ENCODE measurements at places on chromosomes 7 and 10.

- DNase-seq, result peak; percentile 88
Measured at GRCh38 chr10:75469006-75469616, 37.7 kb downstream of the LRMDA start.

DNA sequence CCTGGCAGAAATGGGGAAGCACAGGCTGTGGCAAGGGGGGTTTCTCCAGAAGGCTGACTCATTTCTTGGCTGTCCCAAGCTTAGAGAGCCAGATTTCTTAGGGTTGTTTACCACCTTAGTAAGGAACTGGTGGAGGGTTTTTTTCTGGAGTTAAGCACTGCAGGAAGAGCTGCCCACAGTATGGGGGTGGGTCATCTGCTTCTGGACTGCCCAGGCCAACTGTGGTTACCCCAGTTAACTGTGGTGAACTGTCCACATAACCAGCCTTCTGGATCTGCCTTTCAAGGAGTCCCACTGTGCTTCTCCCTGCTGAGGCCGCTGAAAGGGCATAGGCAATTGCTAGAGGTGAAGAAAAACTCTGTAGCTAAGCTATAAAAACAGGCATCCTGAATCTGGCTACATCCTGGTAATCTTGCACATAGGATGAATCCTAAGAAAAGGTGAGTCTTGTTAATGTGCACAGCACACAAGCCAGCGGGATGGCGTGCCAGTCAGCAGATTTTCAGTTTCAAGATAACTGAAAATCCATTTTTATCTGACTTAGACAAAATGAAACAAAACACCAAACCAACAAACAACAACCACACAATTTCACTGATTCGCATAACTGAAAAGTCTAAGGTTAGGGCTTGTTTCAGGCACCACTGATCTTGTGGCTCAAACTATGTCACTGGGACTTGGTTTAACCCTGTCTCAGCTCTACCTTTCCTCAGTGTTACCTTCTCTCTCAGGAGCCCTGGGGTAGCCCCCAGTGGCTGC is 21.6 kb upstream of the TSPAN33 start:
- DNase-seq, result no peak

GRCh38 chr7:33921216-33921938 is 16.0 kb downstream of the BMPER start:
- no peak for DNase-seq

DNA sequence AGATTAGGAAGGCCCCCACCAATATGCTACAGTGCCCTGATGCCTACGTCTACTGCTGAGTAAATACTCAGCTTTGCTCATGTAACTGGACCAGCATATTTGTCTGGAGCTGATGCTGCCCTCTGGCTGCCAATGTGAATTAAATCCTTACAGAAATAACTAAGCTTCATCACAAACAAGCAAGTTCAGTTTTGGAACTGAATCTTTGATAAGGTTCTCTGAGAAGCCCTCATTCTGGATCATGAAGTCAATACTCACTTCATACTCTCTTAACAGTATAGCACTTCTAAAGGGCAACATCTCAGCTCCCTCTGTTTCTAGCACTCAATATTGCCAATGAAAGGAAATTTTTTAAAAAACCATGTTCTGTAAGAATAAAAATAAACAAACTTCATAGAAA is 246.7 kb downstream of the ETV1 start:
- peak; percentile 22 for DNase-seq

DNA sequence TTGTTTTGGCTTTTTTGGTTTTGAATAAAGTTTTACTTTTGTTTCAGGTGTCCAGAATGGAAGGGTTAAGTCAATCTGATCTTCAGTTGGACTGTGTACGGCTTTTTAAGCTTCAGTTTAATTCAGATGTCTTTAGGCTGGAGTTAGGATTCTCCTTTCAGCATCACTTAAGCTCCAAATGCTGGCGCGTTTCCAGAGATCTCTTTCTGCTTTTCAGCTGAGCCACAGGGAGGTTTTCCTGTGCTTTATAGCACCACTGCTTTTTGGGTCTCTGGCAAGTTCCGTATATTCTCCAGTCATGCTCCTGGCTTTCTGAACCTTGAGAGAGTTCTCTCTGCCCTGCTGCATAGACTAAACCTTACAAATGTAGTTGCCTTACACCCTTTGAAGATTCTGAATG is 60.0 kb downstream of the VTI1A start:
- DNase-seq, result no peak

GRCh38 chr7:135168001-135168400 is 2.5 kb downstream of the CYREN start:
- no peak for DNase-seq

- peak; percentile 3 for DNase-seq
Measured at GRCh38 chr10:42630537-42631134, 7.7 kb downstream of the ZNF33B start.

DNA sequence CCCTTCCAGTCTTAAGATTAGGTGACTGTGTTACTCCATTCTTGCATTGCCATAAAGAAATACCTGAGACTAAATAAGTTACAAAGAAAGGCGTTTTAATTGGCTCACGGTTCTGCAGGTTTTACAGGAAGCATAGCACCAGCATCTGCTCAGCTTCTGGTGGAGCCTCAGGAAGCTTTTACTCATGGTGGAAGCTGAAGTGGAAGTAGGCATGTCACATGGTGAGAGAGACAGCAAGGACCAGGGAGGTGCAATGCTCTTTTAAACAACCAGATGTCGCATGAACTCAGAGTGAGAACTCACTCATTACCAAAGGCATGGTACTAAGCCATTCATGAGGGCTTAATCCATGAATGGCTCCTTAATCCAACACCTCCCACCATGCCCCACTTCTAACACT is 34.0 kb upstream of the TMEM273 start:
- no peak for DNase-seq

- DNase-seq, result peak; percentile 4
Measured at GRCh38 chr7:111329367-111330234, 232.7 kb downstream of the IMMP2L start.

DNA sequence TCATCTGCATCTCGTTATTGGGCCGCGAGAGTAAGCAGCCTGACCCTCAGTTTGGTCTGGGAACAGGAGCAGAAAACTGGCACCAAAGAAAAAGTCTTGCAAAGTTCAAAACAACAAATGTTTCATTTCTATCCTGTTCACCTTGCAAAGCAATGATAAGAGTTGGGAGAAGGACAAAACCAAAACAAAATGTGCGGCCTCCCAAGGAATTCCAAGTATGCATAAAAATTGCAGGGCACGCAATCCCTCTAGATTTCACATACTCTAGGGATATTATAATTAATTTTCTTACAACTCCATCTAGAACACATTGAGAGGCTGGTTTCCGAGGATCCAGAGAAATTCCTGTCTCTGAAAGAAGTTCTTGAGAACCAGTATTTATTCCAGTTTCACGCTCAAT is 20.1 kb downstream of the CHUK start:
- DNase-seq, result peak; percentile 57

DNA sequence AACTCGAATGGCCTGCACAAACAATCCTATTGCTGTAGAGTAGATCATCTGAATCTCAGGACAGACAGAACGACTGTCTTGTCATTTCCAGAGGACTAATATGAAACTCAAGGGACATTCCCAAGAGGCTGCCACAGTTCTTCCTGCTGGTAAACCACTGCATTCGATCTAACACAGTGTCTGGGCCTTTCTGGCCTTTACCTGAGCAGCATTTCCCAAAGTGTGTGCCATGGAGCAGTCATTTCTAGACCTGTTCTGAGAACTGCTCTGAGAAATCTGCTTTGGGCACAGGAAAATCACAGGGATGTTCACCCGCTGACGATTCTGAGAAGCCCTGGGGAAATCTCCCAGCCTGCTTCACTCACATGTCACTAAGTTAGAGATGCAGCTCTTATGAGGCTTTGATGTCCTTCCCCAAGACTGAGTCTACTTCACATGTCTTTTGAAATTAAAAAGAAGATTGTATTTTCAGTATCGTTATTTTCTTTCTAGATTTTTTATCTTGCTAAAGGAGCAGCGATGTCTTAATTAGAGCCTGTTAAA is 18.4 kb downstream of the GPNMB start:
- DNase-seq, result no peak

DNA sequence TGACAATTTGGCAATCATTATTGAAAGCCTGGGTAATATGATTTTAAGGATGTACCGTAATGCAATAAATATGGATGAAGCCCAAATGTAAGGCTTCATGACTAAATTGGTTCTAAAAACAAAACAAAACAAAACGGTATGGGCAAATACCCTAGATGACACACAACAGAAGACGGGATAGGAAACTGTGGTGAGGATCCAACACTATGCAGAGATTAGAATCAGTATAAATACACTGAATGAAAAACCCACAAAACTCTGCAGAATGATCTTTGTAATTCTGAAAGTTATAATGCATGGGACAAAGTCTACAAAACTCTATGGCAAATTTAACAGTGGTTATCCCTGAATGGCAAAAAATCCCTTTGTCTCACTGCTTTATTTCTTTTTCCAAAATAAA is 57.6 kb downstream of the MALSU1 start:
- peak; percentile 33 for DNase-seq

DNA sequence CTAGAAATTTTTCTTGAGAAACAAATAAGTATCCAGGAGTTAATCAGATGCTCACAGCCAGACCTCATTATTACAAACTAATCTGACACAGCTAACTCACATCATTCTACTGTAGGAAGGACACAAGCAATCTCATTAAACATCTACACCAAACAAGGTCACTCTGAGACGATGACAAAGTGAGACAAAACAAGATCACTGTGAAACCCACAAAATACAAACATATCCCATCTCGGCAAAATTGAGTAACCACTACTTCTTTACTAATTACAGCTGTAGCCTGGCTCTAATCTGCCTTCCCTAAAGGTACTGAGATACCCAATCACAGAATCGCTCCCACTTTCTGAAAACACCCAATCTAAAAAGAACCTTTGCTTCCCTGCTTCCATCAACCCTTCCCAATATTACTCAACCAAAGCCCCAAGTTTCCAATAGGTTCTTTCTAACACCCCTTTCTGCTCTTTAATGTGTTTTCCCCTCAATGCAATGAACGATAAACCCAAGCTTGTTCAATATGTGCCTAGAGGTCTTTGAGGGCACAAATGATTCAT is 26.9 kb downstream of the CCDC6 start:
- DNase-seq, result no peak

DNA sequence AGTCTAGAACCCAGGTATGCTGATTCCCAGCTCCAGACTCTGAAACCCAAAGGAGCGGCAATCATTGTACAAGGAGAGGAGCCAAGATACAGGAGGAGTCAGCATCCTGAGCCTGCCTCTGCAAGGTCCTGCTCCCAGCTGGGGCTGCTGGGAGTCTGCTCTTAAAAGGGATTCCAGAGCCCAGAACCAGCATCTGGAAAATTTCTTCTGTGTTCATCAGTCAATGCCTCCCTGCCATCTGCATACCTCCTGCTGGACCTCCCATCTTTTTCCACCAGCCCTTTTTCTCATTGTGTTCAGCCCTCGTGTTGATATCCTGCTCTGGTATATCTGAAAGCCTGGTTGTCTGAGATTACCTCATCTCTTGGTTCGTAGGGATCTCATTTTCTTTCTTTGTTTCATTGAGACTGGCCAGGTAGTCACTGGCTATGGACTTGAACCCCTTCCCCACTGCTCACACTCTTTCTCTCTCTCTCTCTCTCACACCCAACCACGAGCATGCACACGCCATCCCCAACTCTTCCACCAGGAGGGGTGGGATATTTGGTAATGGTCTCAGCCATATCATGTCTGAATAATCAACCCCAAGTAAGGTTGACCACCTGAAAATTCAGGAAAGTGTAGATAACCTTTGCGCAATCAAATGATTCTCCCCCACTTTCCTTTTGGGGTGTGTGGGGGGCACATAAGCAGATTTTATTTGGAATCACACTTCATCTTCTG is 608.8 kb downstream of the LRMDA start:
- no peak for DNase-seq

DNA sequence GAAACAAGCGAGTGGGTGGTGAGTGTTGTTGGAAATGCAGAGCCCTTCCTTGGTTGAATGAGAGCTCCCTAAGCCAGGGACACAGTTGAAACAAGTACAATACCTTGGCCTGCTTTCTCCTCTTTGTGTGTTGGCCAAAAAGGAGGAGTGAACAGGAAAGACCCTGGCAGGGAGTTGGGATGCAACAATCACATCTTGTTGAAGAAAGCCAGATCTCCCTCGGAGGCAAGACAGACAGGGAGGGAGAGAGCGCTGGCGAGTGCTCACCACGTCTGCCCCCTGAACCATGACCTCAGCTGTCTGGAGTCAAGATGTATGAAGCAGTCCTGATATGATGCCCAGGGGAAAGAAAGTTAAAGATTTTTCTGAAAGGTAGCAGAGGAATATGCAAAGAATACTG is 66.8 kb downstream of the ADAM12 start:
- DNase-seq, result no peak

DNA sequence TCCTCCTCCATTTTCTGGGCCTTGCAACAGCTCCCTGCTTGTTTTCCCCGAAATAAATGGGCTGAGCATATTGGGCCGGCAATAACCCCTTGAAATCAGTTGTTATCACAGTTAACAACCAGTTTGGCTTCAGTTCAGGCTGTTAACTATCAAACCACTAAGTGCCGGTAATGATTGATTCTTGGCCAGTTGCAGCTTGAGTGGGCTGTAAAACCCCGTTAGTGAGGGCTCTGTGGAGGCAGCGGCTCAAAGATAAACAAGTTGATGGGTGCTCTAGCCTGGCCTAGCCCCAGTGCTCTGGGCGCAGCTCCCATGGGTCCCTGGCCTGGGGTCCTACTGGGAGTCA is 8.3 kb downstream of the FGF8 start:
- no peak for DNase-seq

DNA sequence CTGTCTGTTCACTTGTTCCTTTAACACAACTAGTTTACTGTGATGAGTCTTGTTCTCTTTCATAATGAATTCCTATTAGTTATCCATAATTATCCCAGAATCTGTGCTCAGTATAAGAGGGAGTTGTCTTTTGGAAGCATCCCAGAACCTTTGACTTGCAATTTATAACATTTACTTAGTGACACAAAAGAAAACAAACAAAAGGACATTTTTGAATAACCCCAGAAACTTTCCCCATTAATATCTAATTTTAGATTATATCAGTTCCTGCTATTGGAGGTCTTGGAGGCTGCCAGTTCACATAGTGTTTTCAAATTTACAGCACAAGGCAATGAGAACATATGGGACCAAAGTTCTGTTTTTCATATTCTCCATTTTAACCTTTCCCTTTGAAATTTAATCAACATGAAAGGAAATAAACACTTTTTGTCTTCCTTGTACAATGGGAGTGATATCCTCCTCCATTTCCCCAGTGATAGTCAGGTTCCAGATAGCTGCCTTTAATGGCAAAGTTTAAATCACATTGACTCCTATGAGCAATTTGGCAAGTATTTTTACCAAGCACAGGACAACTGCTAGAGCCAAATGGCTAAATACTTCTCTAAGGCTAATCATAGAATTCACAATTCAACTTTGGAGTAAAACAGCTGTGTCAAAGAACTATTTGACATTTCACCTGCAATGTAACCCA is 37.1 kb upstream of the GNAT3 start:
- no peak for DNase-seq

GRCh38 chr7:99012722-99013121 is 131.2 kb downstream of the SMURF1 start:
- no peak for DNase-seq

- peak; percentile 37 for DNase-seq
Measured at GRCh38 chr7:5755704-5756504, 25.6 kb downstream of the RNF216 start.

GRCh38 chr10:100656454-100656853 is 88.9 kb upstream of the PAX2 start:
- no peak for DNase-seq
